AG09309 (cell line): ENCODE measurements at places on chromosomes 1 and 21.

DNA sequence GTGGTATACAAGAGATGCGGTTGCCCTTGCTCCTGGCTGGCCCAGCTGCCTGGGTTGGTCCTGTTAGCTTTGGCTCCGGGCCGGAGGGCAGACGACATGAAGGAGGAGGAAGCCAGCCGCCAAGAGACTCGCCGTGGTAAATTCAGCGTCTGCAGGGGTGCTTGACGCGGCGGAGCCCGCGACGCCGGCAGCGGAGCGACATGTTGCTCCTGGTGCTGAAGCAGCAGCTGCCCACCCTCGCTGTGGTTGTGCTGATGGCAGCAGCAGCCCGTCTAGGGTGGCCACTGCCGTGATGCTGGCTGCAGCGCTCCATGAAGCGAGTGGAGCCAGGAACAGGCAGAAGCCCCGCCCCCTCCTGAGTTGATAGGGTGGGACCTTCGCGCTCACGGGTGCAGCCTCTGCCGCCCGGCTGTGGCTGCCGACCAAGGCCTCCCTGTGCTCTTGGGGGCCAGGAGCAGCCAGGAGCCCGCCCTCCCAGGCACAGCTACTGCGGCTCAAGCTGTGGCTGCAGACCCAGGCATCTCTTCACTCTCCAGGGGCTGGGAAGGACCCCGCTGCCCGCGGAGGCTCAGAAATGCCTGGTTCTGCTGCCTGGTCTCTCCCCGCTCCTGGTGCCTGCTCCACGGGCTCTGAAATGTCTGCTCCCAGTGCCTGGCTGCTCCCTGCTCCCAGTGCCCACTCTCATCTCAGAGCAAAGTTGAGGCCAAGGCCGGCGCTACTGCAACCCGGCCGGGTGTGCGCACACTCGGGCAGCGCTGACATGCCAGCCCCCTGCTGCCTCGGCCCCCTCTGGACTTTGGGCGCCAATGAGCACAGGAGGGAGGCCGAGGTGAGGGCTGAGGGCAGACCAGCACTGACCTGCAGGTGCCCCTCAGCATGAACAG, 4.4 kb upstream of the ZNF692 start:
- no peak for DNase-seq

- DNase-seq = no peak
Measured at GRCh38 chr1:154773551-154773950, 96.5 kb downstream of the KCNN3 start.

DNA sequence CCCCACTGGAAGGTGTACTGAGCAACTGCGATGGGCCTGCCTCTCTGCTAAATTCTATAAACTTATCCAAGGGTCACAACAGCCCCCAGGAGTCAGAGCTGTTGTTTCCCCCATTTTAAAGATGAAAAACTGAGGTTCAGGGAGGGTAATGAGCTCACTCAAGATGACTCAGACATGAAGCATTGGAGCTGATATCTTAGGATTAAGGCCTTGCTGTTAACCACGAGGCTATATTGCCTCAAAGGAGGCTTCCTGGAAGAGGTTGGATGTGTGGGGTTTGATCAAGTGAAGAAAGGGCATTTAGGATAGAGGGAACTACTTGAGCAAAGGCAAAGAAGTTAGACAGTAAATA, 6.7 kb downstream of the LDLRAP1 start:
- no peak for DNase-seq

- DNase-seq = no peak
Measured at GRCh38 chr1:44785029-44785380, 3.0 kb downstream of the BEST4 start.

- DNase-seq = no peak
Measured at GRCh38 chr1:218546314-218546713, 201.2 kb downstream of the TGFB2 start.

DNA sequence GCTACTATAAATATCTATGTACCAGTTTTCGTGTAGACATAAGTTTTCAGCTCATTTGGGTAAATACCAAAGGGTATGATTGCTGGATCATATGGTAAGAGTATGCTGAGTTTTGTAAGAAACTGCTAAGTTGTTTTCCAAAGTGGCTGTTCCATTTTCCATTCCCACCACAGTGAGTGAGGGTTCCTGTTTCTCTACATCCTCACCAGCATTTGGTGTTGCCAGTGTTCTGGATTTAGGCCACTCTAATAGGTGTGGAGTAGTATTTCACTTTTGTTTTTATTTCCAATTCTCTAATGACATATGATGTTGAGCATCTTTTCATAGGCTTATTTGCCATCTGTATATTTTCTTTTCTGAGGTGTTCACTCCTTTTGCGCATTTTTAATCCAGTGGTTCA, 112.2 kb downstream of the GALNT2 start:
- DNase-seq = no peak

GRCh38 chr1:148318123-148318903, 164.8 kb downstream of the PPIAL4G start:
- no peak for DNase-seq

GRCh38 chr1:36124404-36125128, 456 bp downstream of the COL8A2 start:
- no peak for DNase-seq

GRCh38 chr21:44953628-44954021, 13.8 kb downstream of the SLX9 start:
- no peak for DNase-seq

GRCh38 chr1:113515498-113515897, 125.2 kb downstream of the MAGI3 start:
- no peak for DNase-seq

DNA sequence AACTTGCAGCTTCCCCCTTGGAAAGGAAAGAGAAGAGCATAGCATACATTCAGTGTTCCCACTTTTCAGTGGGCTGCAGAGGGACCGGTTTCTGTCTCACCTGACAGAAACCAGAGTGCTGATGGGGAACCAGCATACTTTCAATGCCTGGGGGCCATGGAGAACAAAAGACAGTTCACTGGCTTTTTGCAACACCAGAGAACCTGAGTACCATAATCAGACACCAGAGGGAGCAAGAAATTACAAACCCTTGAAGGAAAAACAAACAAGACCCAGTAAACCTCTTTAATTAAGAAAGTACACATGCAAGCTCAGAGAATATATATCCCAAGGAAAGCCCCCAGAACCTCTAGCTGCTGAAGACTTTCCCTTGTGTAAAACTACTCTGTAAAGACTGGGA, 51.1 kb downstream of the CSMD2 start:
- no peak for DNase-seq

DNA sequence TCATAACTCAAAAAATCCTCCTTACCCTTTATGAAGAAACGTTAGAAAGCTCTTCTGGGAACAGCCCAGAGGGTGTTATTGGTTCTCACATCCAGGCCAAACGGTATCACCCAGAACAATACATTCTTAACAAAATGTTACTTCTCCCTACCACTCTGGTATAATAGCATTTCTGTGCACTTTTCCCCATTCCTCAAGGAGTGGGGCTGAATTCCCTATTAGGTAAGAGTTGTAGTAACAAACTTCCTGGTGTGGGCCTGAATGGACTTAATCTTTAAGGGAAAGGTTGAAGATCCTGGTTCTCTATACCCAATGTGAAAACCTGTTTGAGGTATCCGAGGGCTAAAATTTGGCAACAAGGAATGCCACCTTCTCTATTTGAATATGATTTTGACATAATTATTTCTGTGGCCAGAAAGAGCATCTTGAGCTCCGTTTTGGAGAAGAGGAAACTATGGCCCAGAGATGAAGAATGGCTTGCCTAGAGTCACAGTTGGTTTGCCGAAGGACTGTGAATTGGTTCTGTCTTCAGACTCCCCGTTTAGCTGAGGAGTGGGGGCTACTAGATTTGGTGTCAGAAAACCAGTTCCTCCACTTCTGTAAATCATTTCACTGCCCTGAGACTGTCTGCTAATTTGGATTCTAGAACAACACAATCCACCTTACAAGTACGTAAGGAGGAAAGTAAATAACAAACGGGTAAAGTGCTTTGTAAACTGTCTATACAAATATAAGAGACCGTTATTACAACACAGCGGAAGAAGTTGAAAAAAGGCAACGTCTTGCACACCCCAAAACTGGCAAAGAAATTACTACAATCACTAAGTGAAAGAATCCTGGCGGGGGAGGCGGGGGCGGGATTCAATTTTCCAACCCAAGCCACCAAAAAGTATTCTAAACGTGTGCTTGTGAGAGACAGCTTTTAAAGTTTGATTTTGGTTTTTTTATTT, 2.3 kb downstream of the ANP32E start:
- DNase-seq = no peak

DNA sequence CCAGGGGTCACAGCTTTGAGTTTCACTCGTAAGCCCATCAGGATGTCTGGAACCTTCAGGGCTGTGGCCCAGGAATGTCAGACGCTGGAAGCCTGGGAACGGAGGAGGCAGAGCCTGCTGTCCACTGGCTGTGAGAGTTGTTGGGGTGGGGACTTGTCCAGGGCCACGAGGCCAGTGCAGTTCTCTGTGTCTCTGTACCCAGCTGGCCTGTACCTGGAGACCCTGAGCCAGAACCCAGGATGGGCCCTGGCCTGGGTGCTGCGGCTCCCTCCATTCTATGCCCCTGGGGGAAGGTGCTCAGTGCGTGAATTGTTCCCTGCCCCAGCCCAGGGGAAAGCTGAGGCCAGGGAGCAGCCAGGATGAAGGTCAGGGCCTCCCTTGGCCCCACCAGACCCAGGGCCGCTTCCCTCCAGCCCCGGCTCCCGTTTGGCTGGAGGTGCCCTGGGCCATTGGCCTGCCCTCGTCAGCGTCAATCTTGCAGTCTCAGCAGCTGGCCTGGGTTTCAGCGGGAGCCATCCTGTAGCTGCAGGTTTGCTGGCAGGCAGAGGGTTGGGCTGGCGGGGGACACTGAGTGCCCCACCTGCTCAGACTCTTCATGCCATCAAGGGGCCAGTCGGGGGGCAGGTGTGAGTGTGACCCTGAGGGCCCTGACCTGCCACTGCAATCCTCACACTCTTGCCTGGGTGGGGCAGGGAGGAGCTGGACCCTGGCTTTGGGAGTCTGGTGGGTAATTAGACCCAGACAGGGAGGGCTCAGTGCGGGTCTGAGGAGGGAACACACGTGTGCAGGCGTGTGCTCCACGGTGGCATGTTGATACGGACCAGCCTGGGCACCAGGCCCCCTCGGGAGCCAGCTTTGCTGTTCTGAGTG, 724 bp upstream of the CALML6 start:
- DNase-seq = no peak

GRCh38 chr1:211639475-211640300, 35.7 kb downstream of the NEK2 start:
- peak; percentile 78 for DNase-seq

GRCh38 chr1:54987919-54988705, 7.7 kb downstream of the TMEM61 start:
- DNase-seq = no peak

- no peak for DNase-seq
Measured at GRCh38 chr1:85862456-85862855, 154.2 kb upstream of the ZNHIT6 start.

DNA sequence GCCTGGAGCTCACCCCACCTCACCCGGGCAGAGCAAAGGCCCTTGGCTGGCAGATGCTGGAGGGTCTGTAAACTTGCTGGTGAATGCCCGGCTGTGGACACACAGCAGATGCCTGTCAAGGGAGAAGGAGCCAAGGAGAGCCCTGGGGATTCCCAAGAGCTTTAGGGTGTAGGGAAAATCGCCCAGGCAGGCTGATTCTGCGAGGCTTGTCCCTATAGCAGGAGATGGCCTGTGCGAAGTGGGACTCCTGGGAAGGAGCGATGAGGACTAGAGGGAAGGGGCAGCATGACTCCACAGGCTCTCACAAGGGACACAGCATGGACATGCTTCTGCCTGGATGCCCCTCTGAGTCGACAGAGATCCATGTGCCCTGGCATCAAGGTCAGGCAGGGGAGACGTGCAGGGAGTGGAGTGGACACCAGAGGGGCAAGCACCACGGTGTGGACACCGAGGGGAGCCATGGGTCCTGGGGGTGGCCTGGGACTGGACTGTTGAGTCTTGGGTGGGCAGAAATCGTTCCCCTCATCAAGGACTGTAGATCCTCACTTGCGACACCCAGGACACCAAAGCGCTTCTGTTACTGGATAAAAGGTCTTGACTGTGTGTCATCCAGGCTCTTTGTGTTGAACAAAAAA, 71.4 kb upstream of the ABCG1 start:
- no peak for DNase-seq

DNA sequence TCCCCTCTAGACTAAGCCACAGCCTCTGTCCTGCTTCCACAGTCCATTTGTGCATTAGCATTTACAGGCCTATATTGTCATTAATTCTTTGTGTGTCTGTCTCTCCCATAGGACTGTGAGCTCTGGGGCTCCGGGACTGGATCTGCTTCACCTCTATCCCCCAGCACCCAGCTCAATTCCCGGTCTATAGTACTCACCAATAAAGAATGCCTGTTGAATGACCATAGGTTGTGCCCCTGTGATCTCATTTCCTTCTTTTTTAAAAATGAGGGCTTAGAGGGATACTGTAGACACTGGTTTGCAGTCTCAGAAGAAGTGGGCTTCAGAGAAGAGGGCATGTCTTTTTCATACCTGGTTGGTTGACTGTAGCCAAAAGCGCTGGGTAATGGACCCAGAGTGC, 8.8 kb upstream of the POU3F1 start:
- no peak for DNase-seq

GRCh38 chr1:17027900-17028299, 16.2 kb upstream of the ATP13A2 start:
- no peak for DNase-seq

DNA sequence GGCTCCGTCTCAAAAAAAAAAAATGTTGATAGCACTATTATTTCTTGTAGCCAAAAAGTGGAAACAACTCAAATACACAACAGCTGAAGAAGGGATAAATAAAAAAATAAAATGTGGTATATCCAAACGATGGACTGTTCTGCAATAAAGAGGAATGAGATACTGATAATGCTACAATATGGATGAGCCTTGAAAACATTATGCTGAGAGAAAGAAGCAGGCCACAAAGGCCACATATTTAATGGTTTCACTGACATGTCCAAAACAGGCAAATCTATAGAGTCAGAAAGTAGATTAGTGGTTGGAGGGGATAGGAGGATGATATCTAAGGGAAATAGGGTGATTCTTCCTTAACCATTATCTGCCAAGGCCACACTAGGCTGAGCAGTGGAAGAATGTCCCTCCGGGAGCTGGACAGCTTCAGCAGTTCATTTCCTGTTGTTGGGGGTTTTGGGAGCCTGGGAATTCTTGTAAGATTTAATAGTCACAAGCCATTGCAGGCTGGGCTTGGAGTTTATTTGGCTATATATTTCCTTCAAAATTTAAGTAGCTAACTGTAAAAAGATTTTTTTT, 53.5 kb downstream of the ST3GAL3 start:
- DNase-seq = no peak
